ENCODE measurements at places on chromosomes 5 and 9.

- DNase-seq: no peak
These were observed 1.5 kb downstream of the FAM170A start for GRCh38 chr5:119630752-119631440.

DNA sequence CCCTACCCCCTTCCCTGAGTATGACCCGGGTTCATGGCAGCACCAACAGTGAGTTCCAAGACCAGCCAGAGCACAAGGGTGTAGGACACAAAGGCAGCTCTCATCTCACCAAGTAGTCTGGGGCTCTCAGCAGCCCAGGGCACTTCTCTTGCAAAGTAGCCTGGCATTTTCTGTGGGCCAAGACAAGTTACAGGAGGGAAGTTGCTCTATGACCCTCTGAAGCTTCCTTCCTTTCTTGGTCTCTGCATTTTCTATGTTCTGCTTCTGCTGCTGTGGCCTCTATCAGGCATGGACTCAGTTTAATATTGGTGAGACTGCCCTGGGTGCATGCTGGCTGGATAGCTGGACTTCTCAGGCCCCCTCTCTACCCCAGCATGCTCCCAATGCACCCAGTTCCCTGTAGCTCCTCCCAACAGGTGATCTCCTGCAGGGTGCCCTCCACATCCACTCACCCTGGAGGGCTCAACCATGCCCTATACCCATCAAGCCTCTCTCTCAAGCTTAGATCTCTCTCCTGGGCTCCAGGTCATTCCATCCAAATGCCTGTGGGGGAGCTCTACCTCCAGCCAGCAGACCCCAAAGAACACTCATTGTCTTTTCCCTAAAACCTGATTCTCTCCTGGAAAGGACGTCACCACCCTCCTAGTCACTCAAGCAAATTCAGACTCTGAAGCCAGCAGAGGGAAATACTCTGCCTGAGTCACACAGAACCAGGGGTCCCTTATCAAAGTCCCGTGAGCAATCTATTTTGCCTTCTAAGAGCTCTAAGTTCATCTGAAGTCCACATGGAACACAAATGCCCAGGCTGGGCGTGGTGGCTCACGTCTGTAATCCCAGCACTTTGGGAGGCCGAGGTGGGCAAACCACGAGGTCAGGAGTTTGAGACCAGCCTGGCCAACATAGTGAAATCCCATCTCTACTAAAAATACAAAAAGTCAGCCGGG is 13.8 kb downstream of the TBC1D2 start:
- DNase-seq: no peak

DNA sequence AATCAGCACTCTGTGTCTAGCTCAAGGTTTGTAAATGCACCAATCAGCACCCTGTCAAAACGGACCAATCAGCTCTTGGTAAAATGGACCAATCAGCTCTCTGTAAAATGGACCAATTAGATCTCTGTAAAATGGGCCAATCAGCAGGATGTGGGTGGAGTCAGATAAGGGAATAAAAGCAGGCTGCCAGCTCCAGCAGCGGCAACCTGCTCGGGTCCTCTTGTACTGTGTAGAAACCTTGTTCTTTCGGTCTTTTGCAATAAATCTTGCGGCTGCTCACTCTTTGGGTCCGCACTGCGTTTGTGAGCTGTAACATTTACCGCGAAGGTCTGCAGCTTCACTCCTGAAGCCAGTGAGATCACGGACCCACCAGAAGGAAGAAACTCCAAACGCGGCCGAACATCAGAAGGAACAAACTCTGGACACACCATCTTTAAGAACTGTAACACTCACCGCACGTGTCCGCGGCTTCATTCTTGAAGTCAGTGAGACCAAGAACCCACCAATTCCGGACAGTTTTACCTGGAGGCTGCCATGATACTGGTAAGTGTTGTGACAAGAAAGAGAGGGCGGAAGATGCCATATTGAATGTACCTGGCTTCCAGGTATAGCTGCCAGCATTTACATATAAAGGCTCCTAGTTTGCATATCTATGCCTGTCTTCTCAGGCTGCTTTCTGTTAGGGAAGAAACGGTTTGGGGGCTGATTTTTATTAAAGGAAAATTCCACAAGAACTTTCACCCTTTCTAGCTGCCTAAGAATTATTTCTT is 758.5 kb upstream of the CTNND2 start:
- no peak for DNase-seq

DNA sequence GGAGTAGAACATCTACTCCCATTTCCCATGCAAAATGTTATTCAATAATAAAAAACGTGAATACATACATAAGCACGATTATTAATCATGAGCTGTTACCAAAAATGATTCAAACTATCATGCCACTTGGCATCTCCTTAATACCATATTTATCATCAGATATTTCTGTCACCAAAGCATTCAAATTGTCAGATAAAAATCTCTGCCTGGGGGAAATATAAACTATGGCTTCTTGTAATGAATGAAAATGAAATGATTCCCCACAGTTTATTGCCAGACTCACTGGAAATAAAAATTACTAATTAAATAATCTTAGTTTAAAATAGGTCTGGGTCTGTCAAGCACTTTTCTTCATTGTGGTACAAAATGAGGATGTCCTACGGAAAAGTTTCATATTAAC is 265.4 kb downstream of the EDIL3 start:
- no peak for DNase-seq

DNA sequence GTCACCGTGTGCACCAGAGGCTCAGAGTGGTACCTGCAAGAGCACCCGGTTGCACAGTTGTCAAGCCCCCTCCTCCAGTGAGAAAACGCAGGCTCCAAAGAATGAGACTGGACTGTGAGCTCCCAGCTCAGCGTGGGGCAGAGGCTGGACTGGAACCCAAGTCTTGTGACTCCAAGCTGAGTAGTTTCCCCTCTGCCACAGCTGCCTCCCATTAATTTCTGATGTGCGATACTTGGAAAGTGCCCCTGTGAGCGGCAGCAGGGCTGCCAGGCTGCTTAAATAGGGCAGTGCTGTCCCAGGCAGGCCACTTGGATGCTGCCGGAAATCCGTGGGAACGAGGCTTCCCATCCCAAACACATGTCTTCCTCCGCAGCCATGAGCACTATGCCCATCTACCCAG is 62.2 kb upstream of the ANGPTL2 start:
- DNase-seq: peak; percentile 59

DNA sequence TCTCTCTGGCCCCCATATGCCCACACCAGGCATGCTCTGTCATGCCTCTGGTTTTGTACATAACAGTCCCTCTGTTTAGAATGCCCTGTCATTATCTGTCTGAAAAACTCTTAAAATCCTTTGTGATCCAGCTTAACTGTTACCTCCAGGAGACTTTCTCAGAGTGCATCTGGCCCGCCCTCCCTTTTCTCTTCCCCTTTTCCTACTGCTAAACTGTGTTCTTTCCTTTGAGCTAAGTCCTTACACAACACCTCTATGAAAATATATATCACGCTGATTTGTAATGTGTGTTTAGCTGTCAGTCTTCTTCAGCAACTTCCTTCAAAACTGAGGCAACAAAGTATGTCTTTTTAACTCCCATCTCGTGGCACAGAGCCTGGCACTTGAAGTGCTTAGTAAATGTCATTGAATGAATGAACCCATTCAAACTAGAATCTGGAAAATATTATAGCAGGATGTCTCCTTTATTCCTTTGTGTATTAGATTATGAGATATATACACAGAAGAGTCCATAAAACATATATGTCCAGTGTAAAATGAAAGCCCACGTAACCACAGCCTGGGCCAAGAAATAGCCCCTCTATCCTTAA is 166.2 kb upstream of the KLF9 start:
- no peak for DNase-seq

DNA sequence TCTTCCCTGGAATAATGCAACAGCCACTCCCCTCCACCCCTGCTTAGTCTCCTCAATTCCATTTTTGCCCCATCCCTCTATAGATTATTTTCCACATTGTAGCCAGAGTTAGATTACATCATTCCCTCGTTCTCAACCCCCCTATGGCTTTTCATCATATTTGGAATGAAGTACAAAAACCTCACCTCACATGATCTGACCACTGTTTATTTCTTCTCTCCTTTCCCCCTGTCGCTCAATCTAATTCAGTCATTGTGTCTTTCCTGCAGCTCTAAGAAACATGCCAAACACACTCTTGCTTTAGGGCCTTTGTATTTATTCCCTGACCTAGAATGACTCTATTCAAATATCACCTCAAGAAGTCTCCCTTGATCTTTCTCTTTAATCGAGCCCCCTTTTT is 22.6 kb upstream of the HK3 start:
- no peak for DNase-seq

- peak; percentile 31 for DNase-seq
These were observed 192.0 kb downstream of the TLE4 start for GRCh38 chr9:79763671-79764285.

DNA sequence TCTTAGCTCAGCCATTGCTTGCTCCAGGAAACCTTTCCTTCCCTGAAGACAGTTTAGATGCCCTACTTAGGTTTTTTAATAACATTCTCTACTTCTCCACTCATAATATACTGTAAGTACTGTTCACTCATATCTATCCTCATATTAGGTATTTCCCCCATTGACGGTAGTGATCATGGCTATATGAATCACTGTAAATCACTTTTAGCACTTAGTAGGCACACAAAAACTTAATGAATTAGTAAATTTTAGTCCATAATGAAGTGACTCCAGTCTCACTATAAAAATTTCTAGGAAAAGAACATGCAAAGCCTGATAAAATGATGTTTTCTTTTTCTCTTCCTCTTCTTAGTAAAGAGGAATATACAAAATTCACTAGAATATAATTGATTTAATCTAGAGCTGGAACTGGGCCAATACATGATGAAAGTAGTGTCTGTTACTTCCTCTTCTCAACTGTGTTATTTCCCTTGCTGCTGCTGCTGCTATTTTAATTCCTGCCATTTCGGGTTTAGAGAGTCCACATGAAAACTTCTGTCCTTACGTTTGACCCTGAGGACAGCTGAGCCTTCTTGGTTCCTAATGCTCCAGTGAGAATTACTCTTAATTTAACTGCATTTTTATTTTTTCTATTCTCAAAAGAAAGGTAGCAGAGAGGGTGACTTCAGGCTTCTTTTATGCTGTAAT is 73.5 kb downstream of the LNPEP start:
- DNase-seq: no peak

GRCh38 chr5:168039566-168040248 is 251.7 kb upstream of the WWC1 start:
- DNase-seq: no peak

DNA sequence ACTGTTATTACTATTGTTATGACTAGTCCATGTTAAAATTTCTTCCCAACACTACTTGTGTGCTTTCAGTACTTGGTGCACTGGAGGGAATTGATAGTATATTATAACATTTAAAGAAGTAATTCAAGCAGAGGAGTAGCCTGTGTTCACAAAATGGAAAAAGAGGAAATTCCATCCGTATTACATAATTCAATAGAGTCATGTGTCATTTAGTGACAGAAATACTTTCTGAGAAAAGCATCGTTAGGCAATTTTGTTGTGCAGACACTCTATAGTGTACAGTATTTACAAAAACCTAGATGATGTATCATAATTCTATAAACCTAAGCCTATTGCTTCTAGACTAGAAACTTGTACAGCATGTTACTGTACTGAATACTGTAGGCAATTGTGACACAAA is 78.3 kb upstream of the PCSK5 start:
- no peak for DNase-seq

DNA sequence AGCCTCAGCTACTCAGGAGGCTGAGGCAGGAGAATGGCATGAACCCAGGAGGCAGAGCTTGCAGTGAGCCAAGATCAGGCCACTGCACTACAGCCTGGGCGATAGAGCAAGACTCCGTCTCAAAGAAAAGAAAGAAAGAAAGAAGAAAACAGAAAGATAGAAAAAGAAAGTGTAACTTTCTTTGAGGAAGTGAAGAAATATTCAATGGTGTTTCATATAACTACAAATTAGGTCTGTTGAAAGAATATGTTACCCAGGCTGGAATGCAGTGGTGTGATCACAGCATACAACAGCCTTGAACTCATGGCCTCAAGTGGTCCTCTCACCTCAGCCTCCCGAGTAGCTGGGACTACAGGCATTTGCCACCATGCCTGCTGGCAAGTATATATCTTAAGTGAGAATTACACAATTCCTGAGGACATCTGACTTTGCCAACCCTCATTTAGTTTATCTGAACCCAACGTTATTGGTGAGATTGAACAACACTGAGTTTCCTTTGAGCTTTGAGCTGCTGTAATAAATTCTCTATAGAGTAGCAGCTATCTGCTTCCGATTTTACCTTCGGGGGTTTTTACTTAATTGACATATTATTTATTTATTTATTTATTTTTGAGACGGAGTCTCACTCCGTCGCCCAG is 2.0 kb upstream of the FAF2 start:
- no peak for DNase-seq

GRCh38 chr5:82748688-82749460 is 328.3 kb downstream of the TMEM167A start:
- DNase-seq: peak; percentile 22

GRCh38 chr5:6718718-6719117 is 5.5 kb downstream of the TENT4A start:
- no peak for DNase-seq

DNA sequence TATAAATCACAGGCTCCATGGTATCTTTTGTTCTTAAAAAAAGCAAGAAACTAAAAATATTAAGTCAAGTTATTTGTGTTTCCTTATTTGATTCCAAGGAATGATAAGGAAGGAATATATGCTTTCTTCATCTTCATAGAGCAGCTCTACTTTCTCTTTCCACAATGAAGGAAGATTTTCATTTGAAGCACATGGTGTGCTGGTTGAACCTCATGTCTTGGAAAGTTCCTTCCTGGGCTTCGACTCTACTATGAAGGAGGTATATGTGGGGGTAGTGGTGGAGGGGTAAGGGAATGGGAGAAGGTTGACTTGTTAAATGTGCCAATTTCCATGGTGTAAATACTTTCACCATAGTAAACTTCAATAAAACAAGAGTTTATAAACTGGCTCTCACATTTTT is 698.0 kb downstream of the CETN3 start:
- no peak for DNase-seq

GRCh38 chr5:669842-670395 is 23.2 kb downstream of the TPPP start:
- DNase-seq: no peak

DNA sequence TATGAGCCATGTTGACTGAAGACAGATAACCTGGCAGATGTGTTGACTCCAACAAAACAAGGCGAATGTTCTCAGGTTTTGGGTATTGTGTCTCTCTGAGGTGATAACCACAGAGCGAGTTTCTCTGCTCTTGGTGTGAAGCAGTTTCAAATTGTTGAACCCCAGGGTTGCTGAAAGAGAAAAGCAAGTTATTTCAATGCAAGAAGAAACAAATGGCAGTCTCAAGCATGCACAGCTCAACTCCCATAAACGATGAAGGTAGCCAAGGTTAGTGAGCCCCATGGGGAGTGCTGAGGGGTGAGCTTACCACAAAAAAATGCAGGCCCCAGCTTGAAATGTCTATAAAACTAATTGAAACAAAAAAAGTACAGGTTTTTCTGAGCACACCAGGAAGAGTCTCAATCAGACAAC is 220.8 kb upstream of the DAPK1 start:
- DNase-seq: no peak

- DNase-seq: no peak
These were observed 90.3 kb upstream of the APC start for GRCh38 chr5:112647428-112647827.

DNA sequence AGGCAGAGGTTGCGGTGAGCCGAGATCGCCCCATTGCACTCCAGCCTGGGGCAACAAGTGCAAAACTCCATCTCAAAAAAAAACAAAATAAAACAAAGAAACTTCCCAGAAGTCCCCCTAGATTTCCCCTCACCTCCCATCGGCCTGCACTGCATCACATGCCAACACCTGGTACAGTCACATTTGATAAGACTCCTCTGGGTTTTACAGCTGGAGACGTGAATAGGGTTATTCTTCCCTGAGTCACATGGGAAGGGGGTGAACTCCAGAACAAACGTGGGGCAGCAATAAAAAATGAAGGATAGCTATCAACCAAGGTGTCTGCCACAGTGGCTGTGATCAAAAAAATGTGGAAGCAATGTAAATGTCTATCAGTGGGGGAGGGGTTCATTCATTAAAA is 26.0 kb downstream of the SPRY4 start:
- DNase-seq: no peak
